ENCODE measurements at places on chromosomes 5 and 9.

DNA sequence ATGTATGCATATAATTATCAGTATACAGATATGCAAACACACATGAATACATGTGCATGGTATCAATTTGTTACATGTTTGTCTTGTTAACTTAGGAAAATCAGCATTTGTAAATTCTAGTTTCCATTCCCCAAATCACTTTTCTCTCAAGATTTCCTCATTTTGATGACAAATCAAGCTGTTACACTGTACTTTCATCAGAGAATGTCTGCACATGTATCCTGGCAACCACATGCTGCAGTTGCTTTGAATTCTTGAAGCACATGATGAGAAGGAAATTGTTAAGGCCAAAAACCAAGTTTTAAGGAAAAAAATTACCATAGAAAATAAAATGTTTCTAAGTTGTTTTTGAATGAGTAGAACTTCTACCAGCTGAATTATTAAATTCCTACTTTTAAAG is 1834.5 kb downstream of the EFNA5 start:
- no peak for DNase-seq

- peak; percentile 76 for DNase-seq
Measured at GRCh38 chr9:111961575-111961974, 65.0 kb downstream of the UGCG start.

DNA sequence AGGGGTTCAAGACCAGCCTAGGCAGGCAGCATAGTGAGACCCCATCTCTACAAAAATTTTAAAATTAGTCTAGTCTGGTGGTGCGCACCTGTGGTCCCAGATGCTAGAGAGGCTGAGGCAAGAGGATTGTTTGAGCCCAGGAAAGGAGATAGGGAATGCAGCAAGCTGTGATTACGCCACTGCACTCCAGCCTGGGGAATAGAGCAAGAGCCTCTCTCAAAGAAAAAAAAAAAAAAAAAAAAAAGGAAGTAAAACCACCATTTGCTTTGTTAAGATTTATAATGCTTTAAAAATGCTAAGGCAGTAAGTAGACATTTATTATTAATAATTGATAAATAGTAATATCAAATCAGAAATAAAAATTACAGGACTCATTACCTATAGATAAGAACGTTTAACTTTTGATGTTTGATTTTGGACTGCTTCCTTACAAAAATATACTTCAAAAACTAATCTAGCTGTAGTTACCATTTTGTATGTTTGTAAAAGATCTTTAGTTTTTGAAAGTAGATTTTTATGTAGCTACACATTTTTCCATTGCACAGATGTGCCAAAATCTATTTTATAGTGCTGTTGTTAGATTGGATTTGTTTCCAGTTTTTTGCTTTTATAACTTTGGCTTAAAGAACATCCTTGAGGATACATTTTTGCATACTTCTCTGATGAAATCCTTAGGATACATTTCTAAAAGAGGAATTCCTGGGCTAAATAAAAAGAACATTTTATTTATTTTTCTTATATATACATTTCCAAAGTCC is 86.4 kb downstream of the INIP start:
- no peak for DNase-seq

- peak; percentile 92 for DNase-seq
Measured at GRCh38 chr9:35728041-35728971, 3.7 kb downstream of the TLN1 start.

DNA sequence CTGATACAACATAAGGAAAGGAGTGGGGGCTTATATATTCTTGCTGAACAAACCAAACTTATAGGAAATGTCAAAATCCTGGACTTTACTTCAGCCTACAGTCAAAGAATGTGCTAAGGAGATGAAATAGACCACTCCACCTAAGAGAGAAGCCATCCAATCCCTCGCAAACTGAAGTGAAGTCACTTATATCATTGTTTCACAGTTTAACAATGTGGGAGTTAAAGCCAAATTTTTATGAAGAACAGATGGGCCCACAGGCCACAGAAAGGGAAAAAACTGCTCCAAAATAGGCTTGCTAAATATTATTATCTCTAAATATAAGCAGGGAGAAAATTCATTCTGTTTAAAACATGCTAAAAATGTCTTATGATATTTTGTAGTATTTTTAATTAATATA is 233.3 kb downstream of the GAS1 start:
- no peak for DNase-seq

DNA sequence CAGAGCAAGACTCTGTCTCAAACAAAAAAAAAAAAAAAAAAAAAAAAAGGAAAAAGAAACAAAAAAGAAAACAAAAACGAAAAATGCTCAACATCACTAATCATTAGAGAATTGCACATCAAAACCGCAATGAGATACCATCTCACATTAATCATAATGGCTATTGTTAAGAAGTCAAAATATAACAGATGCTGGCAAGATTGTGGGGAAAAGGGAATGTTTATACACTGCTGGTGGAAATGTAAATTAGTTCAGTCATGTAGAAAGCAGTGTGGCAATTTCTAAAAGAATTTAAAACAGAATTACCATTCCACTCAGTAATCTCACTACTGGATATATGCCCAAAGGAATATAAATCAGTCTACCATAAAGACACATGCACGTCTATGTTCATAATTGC is 50.4 kb upstream of the PRR16 start:
- DNase-seq = no peak

Measured in kidney (tissue), 22 donors.